ENCODE measurements at places on chromosomes 1 and 21. TPM values are rescaled to one million over a fixed set of nuclear protein-coding genes. Genes with fewer than 3 reads are reported as not detected.

ST6GALNAC5 gene
- total RNA-seq = 0.78 TPM

KCNC4 gene
- 5.6 TPM for total RNA-seq

OR6N1 gene
- total RNA-seq = not detected

HTR1D gene
- not detected for total RNA-seq

DNA sequence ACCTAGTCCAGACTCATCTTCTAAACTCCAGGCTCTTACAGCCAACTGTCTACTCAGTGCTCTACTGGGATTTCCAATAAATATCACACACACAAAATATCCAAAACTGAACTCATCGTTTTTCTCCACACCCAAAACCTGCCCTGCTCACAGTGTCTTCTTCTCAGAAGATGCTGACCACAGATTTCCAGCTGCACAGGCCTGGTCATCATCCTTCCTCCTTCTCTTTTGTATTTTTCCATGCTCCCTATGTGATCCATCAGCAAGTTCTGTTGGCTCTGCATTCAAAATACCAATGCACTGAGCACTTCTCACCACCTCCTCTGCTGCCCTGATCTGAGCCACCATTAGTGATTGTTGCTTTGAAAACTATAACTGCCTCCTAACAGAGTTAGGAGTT is 159.5 kb upstream of the KAZN start:
- H3K4me3 ChIP-seq = no peak overlapping the region
- no peaks in the 10 kb centered on the region for H3K27me3 ChIP-seq
- no peak for DNase-seq
- no peaks in the 10 kb centered on the region for H3K36me3 ChIP-seq

DNA sequence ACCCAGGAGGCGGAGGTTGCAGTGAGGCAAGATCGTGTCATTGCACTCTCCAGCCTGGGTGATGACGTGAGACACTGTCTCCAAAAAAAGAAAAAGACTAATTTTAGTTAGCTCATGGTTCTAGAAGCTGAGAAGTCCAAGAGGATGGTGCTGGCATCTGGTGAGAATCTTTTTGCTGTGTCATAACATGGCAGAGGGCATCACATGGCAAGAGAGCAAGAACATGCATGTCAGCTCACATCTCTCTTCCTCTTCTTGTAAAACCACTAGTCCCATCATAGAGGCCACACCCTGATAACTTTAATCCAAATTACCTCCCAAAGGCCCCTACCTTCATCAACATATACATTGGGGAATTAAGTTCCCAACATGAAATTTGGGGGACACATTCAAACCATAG is 13.8 kb upstream of the CNN3 start:
- no peaks in the 10 kb centered on the region for H3K36me3 ChIP-seq
- H3K4me1 ChIP-seq = no peaks in the 10 kb centered on the region
- H3K27ac ChIP-seq = no peak overlapping the region
- no peak for DNase-seq
- no peak overlapping the region for H3K4me3 ChIP-seq

- H3K4me1 ChIP-seq = no peaks in the 10 kb centered on the region
- H3K27ac ChIP-seq = no peak overlapping the region
- no peak for DNase-seq
- no peaks in the 10 kb centered on the region for H3K36me3 ChIP-seq
Observed at GRCh38 chr1:194600716-194601115, 1414.3 kb upstream of the B3GALT2 start.

GRCh38 chr1:92016720-92017316 is 13.0 kb upstream of the EPHX4 start:
- H3K27me3 ChIP-seq = no peaks in the 10 kb centered on the region
- H3K27ac ChIP-seq = no peak overlapping the region
- H3K4me1 ChIP-seq = no peaks in the 10 kb centered on the region
- H3K4me3 ChIP-seq = no peak overlapping the region

Measured in heart left ventricle (tissue), 16 donors.